Stromal cell of bone marrow (primary cell): ENCODE measurements at places on chromosomes 5 and 9.

DNA sequence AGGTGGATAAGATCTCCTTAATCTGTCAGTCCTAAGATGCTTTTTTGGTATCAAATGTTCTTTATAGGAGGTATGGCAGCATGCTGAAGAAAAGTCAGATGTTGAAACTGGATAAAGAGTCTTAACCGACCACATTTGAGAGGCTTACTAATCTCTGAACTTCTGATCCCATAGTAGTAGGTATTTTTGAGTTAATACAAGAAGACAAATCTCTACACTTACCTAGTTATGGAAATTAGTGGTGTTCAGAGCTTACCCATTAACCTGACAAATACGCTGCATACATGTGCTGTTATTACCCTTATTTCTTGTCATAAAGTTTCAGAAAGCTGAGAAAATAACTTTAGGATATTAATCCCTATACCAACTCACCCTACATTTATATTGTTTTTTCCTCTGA is 83.0 kb downstream of the ISL1 start:
- DNase-seq: no peak

DNA sequence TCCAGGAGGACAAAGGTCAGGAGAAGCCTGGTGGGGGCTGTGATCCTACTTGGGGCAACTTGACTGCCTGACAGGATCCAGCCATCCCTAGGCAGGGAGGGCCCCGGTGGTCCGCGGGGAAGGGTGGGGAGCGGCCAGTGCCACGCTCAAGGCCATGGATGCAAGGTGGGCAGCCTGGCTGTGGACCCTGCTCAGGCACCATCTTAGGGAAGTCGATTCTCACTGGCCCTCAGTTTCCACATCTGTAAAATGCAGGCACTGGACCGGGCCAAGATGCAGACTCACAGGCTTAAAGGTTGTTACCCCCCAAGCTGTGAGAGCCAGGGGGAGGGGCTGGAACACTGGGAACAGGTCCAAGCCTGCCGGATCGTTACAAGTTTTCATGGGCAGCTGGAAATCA is 8.7 kb upstream of the DOLPP1 start:
- no peak for DNase-seq

GRCh38 chr5:153780876-153781705 is 257.6 kb downstream of the FAM114A2 start:
- no peak for DNase-seq

- no peak for DNase-seq
These were observed 5.8 kb upstream of the PPARGC1B start for GRCh38 chr5:149724130-149724840.

GRCh38 chr5:59575648-59576445 is 317.7 kb downstream of the PDE4D start:
- DNase-seq: no peak

GRCh38 chr9:77210116-77210515 is 32.8 kb downstream of the VPS13A start:
- DNase-seq: no peak

DNA sequence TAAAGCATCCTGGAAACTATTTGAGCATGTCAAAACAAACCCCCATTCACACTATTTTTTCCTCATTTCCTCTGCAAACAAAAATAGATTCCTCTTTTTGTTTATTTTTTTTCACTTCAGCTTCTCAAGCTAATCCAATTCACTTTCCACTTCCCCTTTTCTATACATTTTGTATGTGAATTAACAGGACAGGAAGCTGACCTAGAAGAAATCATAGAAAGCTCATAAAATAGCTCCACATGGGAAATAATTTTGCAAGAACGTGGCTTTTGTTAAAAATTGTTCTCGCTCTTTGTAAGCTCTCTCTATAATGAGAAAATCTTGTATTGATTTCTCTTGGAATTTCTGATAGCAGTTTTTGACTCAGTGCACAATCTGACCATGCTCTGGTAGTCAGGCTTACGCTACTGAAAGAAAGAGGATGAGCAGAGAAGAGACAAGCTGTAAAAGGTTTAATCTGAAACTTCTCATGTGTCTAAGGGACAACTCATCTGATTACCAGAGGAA is 215.8 kb downstream of the ADAMTS12 start:
- DNase-seq: no peak

DNA sequence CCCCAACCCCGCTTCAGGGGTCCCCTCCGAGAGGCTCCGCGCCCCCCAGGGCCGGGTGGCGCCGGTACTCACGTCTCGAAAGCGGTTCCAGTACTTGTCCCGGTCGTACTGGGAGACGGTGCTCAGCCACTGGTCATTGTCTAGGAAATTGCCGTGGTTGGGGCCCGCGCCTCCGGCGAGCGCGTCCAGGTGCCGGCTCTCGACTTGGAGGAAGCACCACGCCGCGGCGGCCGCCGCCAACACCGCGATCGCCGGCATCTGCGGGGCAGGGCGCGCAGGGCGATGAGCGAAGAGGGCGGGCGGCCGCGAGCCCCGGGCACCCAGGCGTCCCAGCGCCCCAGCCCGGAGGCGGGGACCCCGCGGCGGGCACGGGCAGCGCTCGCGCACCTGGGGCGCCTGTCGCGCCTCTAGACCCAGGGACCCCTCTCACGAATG is 808 bp downstream of the SPOCK1 start:
- DNase-seq: no peak

DNA sequence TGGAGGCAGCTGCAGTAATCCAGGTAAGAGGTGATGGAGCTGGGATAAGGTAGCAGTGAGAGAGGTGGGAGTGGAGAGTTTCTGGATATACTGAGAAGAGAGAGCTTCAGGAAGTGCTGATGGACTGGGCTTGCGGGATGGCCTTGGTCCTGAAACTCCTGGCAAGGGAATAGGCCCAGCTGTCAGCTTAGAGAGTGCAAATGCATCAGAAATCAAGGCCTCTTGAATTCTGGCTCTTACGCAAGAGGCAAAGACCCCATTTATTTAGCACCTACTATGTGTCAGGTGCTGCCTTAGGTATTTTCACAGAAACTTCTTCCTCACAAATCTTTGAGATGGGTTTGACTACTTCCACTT is 227.2 kb upstream of the MAP3K1 start:
- no peak for DNase-seq

DNA sequence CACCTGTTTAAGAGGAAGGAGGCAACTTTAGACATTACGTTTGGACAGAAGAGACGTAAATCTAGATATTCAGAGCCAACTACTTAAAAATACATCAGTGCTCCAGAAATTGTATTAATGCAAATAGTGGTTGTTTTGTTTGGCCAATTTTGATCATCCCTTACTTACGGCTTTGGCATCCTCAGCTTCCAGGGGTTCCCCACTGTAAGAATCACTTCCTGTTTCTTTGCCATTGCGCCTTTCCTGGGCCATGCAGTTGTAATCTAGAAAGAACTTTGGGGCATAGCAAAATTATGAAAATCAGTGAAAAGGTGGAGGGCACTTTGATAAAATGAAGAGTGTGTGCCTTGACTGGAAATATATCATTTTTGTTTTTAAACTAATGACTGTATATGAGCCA is 537.2 kb upstream of the TLE4 start:
- no peak for DNase-seq
